ENCODE measurements at places on chromosomes 5 and 9.
A peak's percentile ranks its signal among the peaks of the same experiment; 100 is the strongest.

DNA sequence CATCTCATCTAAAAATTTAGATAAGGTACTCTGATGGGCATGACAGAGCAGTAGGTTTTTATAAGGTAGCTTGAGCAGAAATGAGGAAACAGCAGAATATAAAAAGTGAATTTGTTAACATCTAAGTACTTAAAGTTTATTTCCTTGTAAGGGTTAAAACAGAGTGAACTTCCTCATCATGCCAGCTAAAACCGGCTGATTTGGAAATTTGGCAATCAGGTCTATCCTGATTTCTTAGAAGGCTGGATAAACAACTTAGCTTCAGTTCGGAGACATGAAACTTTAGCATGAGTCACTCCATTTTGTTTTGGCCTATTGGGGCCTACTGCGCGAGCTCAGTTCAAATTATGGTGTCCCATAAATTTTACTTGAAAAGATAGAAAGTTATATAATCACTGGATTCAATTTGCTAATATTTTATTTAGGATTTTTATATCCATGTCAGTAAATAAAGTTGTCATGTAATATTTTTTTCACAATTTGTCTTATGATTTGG, 241.6 kb upstream of the RORB start:
- ATAC-seq = no peak

- no peak for ATAC-seq
Observed at GRCh38 chr5:143063175-143063970, 293.2 kb downstream of the ARHGAP26 start.

DNA sequence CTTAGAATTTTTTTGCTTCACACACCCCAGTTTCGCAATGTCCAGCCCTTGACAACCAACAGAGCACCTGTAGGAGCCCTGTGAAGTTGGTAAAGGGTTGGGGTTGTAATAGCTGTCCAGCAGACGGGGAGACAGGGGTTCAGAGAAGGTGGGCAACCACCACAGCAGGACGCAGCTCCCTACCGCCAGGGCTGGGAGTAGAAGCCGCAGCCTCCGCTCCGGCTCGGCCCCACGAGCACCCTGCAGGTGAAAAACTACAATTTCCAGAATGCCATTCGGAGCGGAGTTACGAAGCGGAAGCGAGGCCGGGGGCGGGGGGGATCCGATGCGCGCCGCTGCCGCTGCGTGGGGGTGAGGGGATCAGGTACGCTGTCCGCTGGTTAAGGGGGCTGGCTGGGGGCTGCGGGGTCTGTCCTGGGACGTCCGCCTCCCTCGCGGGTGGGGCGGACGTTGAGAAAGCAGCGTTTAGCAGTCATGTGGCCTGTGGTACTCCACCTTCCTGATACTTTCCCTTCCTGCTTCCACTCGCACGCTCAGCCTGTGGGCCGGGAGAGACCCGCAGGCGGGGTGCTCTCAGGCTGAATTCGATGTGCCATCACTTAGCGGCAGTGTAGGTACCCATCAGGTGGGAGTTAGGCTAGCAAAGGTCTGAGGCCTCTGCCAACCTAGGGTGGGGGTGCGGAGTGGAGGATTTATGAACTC, at the start of gene TRMT10B:
TSS of gene TRMT10B (plus strand) at position 317 of the 702 bp plus-strand sequence. CDS start 8,127 bp downstream, outside the sequence.
- ATAC-seq = peak; percentile 98

DNA sequence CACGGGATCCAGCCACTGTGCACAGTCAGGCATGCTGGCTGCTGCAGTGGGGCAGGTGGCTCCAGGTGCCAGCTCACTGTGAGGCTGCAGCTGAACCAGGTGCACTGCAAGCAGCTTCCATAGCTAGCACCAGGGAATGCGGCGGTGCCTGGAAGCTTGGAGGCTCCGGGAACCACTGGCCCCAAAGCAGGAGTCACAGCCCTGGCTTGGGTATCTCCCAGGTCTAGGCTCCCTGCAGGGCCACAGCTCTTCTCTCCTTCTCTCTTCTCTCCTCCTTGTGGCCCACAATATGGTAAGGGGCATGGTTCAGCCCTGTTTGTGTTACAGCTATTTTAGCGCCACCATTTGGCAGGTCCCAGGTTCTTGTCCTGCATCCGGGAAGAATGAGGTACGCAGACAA, 6.7 kb upstream of the MTMR12 start:
- ATAC-seq = no peak

DNA sequence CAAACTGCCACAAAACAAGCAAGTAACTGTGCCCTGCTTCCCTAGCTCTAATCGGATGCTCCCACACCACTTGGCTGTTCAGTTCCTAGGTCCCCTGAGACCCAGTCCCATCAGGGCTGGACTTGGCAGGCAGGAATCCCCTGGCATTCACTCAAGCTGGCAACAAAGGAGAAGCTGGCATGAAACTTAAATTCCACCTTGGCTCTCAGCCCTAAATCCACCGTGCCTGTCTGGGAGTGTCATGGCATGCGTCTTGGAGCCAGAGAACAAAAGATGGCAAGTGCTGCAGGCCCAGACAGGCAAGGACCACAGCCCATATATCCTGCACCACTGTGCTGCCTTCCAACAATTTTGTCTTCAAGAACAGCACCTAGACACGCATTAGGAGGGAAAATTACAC, 38.2 kb downstream of the ETF1 start:
- peak; percentile 57 for ATAC-seq

GRCh38 chr5:172692981-172693380, 51.9 kb downstream of the NEURL1B start:
- ATAC-seq = peak; percentile 39

DNA sequence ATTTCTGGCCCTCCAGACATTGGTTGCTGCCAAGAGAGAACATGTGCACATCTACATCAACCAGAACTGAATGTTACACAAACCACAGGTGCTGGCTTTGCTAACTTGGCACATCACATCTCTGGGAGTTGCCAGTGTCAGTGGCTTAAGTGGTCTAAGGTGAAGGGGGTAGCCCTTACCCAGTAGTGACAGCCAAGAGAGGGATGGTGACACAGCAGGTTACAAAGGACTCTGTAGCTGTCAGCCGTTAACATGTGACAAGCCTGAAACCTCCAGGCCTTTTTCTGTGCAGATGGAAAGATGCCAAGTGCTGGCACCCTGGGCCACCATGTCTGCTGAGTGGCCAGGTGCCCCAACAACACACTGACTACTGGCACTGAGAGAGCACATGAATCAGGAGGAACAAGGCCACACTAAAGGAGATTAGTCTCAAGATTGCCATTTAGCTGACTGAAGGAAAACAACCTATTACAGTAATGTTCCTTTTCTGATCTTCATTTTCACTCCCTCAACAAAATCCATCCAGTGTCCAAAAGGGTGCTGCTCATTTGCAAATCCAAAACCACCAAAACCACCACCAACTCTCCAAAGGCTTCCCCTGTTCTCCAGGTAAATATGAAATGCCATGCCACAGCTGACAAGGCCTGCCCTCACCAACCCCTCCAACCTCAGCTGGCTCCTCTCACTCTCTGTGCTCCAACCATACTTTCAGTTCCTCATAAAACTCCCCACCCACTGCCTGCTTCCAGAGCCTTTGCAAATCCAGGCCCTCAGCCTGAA, 20.2 kb downstream of the SIL1 start:
- ATAC-seq = peak; percentile 26

- no peak for ATAC-seq
Observed at GRCh38 chr9:6197330-6197729, 18.3 kb upstream of the IL33 start.
